ENCODE measurements at places on chromosomes 11 and 22.

GRCh38 chr11:32817852-32818183 lies 11.9 kb upstream of the PRRG4 start:
- no peak for DNase-seq

GRCh38 chr11:73797457-73797856 lies 9.8 kb downstream of the MRPL48 start:
- DNase-seq, result peak; percentile 10

GRCh38 chr11:65609229-65609628 lies 4.8 kb downstream of the MAP3K11 start:
- no peak for DNase-seq

GRCh38 chr11:59667812-59668187 lies 1.0 kb downstream of the PATL1 start:
- DNase-seq, result no peak

GRCh38 chr22:20578192-20578591 lies 70.8 kb downstream of the MED15 start:
- no peak for DNase-seq

GRCh38 chr11:71397331-71397860 lies 50.8 kb downstream of the DHCR7 start:
- no peak for DNase-seq

- peak; percentile 94 for DNase-seq
These were observed 17.2 kb downstream of the CREB3L1 start for GRCh38 chr11:46294365-46295309.

DNA sequence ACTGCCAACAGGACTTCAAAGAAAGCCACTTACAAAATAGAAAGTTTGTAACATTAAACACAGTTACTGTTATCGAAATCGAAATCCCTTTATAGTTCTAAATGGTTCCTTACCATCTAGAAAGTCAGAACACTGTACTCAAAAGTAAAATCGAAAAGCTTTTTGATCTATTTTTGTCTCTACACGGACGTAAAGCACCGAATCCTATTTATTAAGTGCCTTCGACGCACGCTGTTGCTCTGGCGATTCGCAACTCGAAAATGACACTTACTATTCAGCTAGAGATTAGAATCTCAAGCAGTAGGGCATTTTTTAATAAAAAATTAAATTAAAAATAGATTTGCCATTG lies 78.3 kb downstream of the LARGE1 start:
- no peak for DNase-seq

GRCh38 chr11:65436412-65437032 lies 13.9 kb downstream of the NEAT1 start:
- no peak for DNase-seq

Data from LHCN-M2 (cell line).